ENCODE measurements at places on chromosomes 1 and 21. TPM values are rescaled to one million over a fixed set of nuclear protein-coding genes. Genes with fewer than 3 reads are reported as not detected.

DNA sequence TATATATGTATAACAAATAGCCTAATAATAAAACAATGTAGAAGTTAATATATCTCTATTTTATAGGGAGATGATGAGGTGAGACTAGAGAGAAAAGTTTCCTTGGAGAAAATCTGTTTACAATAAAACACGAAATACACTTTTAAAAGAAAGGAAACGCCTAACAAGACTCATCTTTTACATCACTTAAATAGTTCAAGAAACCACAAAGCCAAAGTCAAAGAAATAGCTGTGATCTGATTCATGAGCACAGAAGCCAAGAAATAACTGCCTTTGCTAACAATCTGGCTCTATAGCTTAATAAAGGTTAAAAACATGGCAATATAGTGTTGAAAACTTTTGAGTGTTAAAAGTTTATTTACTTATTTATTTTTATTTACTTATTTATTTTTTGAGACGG lies 61.5 kb downstream of the TOR3A start:
- DNase-seq = no peak

The HTR1D gene
- total RNA-seq = 0.91 TPM

- no peak for DNase-seq
These were observed 63.1 kb upstream of the PBX1 start for GRCh38 chr1:164495905-164496304.

- DNase-seq = no peak
These were observed 64.5 kb upstream of the SCCPDH start for GRCh38 chr1:246659594-246660140.

All from ureter (tissue), 1 donor.